ENCODE measurements at places on chromosomes 4 and X.

- no peak for DNase-seq
Observed at GRCh38 chr4:66853845-66854244, 691.5 kb downstream of the CENPC start.

DNA sequence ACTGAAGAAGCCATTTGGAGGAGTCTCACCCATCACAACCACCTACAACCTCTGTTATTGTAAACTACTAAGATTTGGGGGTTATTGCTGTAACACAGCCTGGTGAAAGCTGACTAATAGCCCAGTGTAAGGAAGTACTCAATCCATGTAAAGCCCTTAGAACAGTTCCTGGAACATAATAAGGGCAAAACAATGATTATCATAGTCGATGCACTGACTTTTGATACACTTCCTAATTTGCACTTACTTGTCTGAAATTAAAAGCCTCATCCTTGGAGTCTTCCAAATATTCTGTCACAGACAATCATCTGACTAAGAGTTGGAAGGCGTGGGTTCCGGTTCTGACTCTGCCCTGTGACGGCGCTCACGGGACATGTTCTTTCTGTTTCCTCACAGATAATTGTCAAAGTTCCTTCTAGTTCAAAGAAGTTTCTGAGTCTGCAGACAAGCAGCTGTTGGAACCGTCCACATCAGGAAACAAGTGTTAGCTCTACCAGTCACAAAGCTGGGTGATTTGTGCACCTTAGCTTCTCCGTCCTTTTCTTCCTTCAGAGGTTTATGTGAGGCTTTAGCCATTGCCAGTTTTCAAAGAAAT lies 33.4 kb upstream of the RASGEF1B start:
- DNase-seq: no peak

DNA sequence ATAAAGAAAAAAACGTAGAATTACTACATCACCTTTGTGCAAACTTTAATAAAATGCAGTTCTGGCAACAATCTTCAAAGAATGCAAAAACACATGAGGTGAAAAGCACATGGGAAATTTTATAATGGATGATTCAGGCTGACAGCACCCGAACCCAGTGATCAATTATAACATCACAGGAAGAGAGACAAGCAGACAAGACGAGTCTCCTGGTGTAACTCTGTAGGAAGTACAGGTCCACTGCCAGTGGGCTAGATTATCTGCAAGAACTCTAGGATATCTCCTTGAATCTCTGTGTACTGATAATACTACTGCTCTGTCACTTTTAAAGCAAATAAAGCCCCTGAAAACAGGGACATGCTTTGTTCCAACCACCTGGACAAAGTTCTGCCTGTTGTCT lies 58.9 kb upstream of the NXF3 start:
- no peak for DNase-seq

- DNase-seq: no peak
Observed at GRCh38 chrX:16635596-16635995, 14.4 kb upstream of the S100G start.

DNA sequence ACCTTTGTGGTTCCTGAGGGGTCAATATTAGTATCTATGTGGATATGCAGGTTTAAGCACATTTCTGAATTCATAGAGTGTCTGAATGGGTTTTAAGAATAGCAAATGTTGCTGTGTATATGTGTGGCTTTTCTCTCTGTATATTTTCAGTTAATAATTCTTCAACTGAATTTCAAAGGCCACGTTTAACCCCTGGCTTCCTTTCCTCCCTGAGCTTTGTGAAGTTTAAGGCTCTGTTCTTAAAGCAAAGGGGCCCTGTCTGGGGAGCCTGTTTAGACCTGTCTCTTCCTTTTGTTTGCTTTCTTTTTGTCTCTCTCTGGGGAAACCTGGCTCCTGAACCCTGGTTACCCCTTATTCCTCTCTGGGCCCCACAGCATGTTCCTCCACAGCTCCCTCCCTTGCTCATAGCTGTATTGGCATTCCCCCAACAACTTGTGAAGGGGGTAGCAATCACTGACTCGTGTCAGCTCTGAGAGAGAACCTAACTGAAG lies 139.1 kb downstream of the COL4A6 start:
- peak; percentile 24 for DNase-seq

- no peak for DNase-seq
Observed at GRCh38 chr4:68176500-68176899, 46.8 kb upstream of the TMPRSS11F start.

GRCh38 chr4:148094149-148094548 lies 348.1 kb downstream of the NR3C2 start:
- no peak for DNase-seq

DNA sequence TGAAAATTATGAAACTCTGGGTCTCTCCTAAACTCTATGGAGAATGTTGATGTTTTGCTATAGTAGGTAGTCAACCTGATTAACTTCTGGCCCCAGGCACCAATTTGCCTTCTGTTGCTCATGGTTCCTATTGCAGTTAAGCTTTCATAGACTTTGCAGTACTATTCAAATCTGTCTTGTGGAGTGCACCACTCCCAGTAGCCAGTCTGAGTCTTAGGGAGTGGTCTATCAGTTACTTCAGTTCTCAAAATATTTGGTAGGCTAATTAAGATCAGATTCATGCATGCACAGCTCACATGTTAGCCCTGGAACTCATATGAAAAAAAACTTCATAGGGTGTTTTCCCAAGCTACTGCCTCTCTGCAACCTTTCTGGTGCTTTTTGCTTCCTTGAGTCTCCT lies 53.3 kb downstream of the BMP15 start:
- DNase-seq: no peak

DNA sequence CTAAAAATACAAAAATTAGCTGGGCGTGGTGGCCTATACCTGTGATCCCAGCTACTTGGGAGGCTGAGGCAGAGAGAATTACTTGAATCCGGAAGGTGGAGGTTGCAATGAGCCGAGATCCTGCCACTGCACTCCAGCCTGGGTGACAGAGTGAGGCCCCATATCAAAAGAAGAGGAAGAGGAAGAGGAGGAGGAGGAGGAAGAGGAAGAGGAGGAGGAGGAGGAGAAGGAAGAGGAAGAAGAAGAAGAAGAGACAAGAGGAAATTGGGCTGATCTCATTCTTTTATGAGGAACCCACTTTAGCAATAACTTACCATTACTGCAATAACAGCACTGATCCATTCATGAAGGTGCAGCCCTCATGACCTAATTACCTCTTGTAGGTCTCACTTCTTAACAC lies 138.9 kb upstream of the GIMD1 start:
- DNase-seq: no peak

DNA sequence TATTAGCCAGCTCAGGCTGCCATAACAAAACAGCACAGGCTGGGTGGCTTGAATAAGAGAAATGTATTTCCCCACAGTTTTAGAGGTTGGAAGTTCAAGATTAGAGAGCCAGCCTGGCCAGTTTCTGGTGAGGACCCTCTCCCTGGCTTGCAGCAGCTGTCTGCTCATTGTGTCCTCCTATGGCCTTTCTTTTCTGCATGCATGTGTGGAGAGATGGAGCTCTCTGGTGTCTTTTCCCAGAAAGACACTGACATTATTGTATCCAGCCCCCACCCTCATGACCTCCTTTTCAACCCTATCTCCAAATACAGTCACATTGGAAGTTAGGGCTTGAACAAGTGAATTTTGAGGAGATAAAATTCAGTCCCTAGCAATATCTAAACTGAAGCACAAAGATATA lies 263.8 kb upstream of the PABPC4L start:
- no peak for DNase-seq

GRCh38 chr4:26175905-26176470 lies 144.8 kb upstream of the RBPJ start:
- no peak for DNase-seq

DNA sequence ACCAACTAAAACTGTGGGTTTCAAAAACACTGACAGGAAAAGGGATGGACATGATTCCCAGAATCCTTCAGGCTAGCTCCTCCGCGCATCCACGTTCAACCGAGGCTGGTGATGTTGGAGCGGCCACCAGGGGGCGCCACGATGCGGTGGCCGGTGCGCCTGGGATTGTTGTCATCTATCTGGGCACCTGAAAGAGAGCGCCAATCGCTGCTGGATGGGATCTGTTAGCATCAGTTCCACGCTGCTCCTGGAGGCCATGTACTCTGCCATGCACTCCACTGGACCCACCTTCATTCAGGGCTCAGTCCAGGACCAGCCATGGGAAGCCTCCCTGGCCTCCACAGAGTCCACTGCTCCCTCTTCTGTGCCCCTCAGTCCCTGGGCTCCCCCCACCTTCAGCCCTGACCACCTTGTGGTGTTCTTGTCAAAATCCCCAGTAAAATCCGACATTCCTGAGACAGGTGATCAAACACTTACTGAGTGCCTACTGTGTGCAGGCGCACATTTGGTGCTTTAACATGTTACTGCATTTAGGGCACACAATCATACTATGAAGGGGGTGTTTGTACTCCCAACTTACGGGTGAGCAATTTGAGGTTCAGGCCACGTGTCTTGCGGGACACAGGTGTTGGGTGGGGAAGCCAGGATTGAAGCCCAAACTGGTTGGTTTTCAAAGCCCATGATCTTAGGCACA lies 71.1 kb downstream of the CRMP1 start:
- DNase-seq: no peak

DNA sequence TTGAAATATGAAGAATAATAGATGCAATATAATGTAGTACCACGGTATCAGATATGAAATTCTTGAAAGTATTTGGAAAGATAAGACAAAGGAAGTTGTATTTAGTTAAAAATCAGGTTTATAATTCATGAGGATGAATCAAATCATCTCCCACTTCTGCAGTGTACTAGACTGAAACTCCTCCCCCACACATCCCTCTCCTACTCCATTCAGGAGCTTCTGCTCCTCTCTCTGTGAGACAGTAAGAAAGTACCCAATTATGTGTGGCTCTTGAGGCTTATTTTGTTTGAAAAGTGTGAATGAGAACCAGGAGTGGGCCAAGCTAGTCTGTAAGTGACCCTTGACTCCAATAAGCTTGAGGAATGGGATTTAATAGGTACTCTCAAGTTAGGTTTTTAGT lies 9.5 kb downstream of the SLAIN2 start:
- DNase-seq: no peak

- DNase-seq: no peak
Observed at GRCh38 chr4:144686921-144687320, 41.0 kb downstream of the HHIP start.

DNA sequence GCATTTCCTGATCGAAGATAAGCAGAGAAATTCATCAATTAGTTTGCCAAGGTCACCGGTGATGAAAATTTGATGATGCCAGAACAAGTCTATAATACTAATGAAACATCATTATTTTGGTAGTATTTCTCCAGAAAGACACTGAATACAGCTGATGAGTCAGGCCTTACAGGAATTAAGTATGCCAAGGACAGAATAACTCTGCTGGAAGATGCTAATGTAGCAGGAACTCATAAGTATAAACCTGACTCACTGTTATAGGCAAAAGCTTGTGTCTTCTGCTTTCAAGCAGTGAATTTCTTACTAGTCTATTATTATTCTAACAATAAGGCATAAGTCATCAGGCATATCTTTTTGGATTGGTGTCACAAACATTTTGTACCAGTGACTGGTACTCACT lies 1825.1 kb upstream of the IGFBP7 start:
- DNase-seq: no peak

- DNase-seq: peak; percentile 57
Observed at GRCh38 chr4:3651267-3651845, 114.8 kb upstream of the ADRA2C start.

GRCh38 chr4:16503421-16504100 lies 277.3 kb upstream of the TAPT1 start:
- DNase-seq: no peak

DNA sequence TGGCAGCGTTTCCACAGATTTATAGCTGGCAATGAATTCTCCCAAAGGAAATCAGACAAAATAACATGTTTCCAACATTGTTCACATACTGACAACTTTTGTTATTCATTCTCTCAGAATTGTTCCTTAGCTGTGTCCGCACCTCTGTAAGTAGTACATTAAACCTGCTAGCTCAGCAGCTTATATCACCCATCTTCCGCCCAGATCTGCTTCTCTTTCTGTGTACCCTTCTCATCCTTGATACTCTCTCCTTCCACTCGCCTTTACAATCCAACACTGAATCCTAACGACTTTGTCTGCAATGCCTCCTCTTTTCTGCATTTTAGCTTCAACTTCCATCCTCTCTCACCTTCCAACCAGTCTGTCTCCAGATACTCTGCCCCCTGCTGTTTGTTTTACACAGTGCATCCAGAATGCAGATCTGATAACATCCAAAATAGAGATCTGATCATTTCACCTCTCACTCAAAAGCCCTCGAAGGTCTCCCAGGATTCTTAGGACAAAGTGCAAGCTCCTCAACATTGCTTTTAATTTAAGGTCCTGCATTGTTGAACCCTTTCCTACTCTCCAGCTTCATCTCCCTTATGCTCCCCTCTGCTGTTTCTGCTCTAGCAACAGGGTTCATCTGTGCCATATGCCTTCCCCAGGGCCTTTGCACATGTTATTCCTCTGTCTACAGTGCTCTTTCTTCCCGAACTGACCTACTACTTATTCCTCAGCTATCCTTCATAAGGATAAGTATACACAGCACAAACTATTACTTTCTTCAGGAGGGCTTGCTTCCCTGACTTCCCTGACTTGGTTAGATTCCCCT lies 67.3 kb upstream of the VBP1 start:
- DNase-seq: peak; percentile 8

DNA sequence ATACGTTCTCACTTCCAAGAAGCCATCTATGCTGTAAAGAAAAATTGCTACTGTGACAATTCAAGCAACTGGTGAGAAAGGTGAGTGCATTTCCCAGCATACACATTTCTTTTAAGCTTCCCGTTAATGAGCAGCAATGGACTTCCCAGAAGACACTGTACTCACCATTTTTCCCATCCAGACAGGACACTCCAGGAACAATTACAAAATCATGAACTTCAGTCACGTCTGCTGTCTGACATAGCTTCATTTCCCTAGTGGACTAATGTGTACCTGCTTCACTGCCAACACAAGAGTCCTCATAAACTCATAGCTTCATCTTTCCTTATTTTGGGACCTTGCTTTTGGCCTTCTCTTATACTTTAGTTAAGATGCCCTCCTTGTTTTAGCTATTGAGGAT lies 156.9 kb downstream of the ENOX2 start:
- no peak for DNase-seq

- DNase-seq: peak; percentile 27
Observed at GRCh38 chr4:77308843-77309242, 151.8 kb downstream of the CCNG2 start.

GRCh38 chr4:173397604-173398003 lies 1.3 kb downstream of the SCRG1 start:
- DNase-seq: no peak

All from ACHN (cell line).